Activated CD8-positive, alpha-beta memory T cell treated with anti-CD3 and anti-CD28 coated beads, Interleukin-2, amount 50 U/mL, for 4 hours (primary cell): ENCODE measurements at places on chromosomes 13 and 19.

DNA sequence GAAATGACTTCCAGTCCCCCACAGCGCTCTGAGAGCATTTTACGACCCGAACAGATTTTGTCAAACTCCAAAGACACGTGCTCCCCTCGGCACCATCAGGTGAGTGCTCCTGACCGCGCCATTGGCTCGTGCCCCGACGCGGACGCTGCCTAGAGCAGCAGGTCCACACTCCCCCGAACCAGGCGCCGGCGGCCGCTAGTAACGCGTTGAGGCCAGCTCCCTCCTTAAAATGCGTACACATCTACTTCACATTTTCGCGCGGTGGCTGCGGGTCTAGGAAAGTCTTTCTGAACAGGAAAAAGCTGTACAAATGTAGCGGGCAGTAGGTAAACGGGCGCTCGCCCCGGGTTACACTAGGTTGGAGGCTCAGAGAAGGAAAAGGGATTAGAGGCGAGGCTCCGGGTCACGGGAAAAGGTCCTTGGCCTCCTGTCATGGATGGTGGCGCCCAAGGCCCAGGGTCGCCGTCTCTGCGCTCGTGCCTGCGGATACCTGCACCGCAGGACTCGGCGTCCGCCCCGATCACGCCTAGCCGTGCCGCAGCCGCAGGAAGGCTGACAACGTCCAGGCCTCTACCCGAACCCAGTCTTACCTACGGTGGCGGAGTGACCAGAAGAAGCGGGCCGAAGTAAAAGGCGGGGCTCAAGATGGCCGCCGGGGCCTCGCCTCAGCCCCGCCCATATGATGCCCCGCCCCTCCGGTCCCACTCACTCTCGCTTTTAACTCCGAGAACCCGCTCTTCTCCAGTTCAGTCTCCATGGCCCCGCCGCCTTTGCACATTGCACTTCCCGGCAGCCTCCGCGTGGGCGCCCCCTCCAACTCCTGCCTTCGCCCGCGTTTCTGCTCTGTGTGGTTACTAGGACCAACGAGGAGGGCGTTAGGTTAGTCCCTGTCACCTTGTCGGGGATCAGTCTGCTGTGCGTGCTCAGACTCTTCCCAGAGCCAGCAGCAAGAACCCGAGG, at the start of gene ESD:
TSS of gene ESD (minus strand) at position 647 of the 960 bp plus-strand sequence. CDS start 5,748 bp downstream, outside the sequence.
- DNase-seq, result peak; percentile 91

DNA sequence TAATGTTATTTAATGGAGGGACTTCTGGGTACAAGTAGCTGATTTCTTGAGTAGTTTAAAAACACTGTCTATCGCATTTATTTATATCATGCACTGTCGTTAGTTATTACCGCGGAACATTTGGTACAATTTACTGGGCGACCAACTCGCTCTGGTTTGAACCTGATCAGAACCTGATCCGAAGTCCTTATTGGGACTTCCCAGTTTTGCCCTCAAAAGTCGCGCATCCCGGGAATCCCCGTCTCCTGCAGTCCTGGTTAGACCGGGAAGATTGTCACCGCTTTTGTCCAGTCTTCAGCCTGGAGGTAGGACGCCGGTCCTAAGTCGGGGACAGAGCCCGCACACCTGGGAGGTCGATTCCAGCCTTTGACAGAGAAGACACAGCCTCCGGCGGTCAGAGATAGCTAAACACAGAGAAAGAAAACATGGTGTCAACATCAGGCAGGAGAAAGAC, 694 bp downstream of the CLN5 start:
- DNase-seq, result peak; percentile 17

DNA sequence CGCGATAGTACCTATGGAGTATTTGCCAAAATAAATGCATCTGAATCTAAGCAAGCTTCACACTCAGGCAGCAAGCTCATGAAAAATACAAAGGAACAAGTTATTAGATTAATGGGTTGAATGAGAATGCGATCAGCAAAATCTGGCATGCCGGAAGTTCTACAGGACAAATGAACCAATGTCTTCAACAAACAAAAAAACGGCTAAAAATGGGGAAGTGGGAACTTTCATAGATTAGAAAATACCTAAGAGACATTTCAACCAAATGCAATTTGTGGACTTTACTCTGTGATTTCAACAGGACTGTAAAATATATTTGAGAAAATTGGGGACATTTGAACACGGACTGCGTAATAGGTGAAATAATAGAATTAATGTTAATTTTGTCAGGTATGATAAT, 22.4 kb upstream of the RNASEH2B start:
- DNase-seq, result no peak

DNA sequence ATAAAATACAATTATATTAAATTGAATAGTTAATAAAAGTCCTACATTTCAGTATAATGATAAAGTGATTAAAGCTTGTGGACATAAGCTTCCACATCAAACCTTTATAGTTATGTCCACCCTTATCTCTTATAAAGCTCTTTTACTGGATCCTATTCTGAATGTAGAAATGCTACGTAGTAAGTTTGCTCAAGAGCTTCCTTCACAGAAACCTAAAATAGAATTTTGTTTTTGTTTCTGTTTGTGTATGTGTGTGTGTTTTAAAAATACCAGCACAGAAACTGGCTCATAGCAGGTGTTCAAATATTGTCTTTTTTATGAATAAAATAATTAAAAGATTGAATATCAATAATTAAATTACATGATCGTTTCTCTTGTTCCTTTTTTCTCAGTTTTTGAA, 21.0 kb upstream of the UFM1 start:
- no peak for DNase-seq

DNA sequence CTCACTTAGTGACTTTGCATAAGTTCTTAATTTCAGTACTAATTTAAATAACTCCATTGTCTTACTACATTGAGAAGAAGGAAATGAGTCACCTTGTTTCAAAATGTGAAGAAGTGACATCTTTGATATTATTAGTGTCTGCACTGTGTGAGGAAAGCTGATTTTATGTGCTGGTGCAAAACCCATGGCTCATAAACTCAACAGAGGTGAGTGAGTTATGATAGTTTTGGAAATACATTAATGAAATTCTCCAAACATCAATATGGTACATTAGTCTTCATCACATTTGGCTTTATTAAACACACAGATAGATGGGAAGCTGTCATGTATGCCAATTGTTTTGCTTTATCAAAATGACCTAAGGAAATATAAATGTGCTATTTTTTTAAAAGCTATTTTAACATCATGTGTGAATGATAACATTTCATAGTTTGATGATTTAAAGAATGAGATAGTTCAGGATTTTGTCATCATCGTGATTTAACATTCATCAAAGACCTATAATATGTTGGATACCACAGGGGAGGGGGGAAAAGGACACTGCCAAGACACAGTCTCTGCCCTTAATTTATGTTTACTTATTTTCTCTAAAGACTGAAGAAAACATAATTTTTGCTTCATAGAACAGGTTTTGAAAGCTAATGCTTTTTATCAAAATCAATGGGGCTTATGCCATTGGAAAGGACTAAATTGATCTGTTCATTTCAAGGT, 902.3 kb upstream of the SLITRK1 start:
- DNase-seq, result no peak

DNA sequence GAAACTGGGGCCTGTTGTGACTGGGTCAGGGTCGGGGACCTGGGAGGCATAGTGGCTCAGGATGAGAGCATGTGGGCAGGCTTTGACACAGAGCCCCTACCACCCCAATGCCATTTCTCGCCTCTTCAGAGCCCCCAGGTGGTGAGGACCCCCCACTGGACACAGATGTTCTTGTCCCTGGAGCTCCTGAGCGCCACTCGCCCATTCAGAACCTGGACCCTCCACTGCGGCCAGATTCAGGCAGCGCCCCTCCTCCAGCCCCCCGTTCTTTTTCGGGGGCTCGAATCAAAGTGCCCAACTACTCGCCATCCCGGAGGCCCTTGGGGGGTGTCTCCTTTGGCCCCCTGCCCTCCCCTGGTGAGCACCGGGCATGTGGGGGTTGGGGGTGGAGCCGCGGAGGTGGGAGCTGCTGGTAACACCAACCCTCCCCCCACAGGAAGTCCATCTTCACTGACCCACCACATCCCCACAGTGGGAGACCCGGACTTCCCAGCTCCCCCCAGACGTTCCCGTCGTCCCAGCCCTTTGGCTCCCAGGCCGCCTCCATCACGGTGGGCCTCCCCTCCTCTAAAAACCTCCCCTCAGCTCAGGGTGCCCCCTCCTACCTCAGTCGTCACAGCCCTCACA, 10.4 kb downstream of the IGFLR1 start:
- DNase-seq, result no peak

GRCh38 chr13:111938741-111939665, 127.9 kb upstream of the SOX1 start:
- no peak for DNase-seq

DNA sequence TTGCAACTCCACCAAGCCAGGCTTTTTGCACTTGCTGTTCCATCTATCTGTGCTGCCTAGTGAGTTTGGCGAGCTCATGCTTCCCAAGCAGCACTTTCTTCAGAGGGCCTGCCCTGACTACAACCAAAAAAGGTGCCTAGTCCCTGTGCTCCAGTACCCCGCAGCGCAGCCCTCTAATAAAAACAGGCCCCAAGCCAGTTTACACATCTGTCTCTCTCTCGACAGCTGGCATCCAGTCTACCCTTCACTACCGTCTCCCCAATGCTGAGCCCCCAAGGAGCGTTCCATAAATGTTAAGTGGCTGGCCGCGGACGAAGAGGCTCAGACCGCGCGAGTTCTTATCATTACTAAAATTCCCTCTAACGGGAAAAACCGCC, 512 bp downstream of the MED4 start:
- no peak for DNase-seq

DNA sequence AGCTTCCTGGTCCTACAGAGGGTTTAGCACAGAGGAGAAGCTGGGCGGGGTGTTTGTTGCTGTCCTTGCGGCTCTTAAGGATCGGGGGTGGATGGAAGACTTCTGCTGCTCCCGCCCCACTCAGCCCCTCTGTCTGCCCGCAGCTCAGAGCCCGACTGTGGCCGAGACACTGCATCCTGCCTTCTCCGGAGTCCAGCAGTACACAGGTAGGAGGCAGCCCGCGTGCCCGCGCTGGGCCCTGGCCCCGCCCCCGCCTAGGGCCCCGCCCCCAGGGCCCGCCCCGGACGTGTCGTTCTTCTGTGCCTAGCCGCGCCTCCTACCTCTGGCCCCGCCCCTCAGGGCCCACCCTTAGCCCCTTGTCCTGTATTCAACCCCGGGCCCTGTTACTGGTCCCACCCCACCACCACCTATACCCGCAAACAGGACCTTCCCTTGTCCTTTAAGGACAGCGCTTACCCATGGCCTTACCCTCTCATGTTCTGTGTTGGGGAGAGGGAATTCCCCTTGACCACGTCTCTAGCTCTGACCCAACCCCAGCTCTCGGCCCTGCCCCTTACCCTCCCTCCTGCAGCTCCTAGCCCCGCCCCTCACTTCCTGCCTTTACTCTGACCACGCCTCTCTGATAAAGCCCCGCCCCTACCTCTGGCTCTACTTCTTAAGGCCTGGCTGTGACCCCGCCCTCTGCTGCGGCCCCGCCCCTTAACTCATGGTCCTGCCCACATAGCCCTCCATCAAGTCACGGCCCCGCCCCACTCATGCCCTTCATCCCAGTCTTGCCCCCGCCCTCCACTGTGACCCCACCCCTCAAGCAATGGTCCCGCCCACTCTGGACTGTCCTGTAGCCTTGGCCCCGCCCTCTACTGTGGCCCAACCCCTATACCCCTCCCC, 60.5 kb downstream of the CELF5 start:
- peak; percentile 50 for DNase-seq

DNA sequence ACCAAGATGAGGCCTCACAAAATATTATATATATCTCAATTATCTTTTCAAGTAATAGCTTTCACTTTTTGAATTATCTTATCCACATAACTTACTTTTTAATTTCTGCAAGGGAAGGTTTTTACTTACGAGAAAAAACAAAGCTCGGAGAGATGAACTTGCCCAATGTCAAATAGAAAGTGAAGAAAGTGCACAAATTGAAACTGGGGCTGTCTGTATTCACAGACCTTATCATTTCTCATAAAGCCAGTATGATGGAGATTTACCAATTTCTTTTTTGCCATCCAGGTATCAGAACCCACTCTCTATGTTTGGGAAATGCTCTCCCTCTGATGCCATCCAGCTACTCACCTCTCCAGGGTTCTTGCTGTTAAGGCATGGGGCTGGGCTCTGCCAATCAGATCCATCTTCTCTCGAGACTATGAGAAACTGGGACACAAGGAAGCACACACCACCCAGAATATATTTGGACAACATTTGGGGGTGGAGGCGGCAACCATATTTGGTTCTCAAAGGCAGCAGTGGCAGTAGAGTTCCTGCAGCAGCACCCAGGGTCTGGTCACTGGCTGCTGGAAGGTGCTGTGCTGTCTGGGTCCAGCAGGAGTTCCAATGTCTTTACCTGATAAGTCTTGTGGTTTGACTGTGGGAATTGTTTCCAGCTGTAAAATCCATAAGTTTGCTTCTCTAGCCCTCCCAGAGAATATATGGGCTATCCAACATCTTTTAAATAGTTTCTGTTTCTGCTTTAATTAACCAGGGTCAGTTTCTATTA, 45.8 kb upstream of the SCEL start:
- DNase-seq, result no peak

GRCh38 chr13:46578590-46578975, 25.6 kb downstream of the LRCH1 start:
- DNase-seq, result no peak

GRCh38 chr13:41352935-41353840, 42.1 kb downstream of the NAA16 start:
- DNase-seq, result peak; percentile 48

GRCh38 chr13:37413161-37413560, 185.4 kb downstream of the POSTN start:
- DNase-seq, result no peak

GRCh38 chr13:31826521-31826920, 87.2 kb downstream of the RXFP2 start:
- DNase-seq, result no peak

GRCh38 chr13:21948769-21949474, 278.0 kb downstream of the FGF9 start:
- no peak for DNase-seq

- peak; percentile 97 for DNase-seq
Observed at GRCh38 chr13:102394158-102395053, 7.4 kb downstream of the FGF14 start.

GRCh38 chr19:15324791-15325519, 7.4 kb downstream of the BRD4 start:
- DNase-seq, result no peak

GRCh38 chr13:47139519-47139918, 242.7 kb upstream of the HTR2A start:
- no peak for DNase-seq

GRCh38 chr13:25462301-25463125, 90.7 kb downstream of the ATP8A2 start:
- no peak for DNase-seq

DNA sequence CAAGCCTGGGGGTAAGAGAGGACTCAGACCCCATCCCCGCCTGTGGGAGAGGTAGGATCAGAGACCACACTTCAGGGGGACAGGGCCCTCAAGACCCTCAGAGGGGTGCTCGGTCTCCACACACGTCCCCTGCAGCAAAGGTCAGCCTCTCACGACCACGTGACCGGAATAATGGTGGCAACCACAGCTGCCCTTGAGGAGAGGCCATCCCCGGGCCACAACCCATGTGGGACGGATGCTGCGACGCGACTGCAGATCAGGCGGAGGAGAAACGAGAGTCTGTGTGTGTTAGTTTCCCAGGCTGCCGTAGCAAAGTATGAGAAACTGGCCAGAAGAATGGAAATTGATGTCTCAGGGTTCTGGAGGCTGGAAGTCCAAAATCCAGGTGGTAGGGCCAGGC, 8.9 kb downstream of the MED25 start:
- no peak for DNase-seq
